ENCODE measurements at places on chromosomes 1 and 21. TPM values are rescaled to one million over a fixed set of nuclear protein-coding genes. Genes with fewer than 3 reads are reported as not detected.
A peak's percentile ranks its signal among the peaks of the same experiment; 100 is the strongest.

MRAP gene
- total RNA-seq = not detected

C1orf56 gene
- total RNA-seq = 4.5 TPM

CELA2B gene
- not detected for total RNA-seq

GRCh38 chr1:219744652-219745469 is 132.0 kb upstream of the ZC3H11B start:
- H3K4me1 ChIP-seq = no peaks in the 10 kb centered on the region
- H3K27me3 ChIP-seq = no peaks in the 10 kb centered on the region
- H3K4me3 ChIP-seq = no peak overlapping the region
- no peak overlapping the region for H3K27ac ChIP-seq
- no peaks in the 10 kb centered on the region for H3K36me3 ChIP-seq

GRCh38 chr1:74717626-74718025 is 15.2 kb downstream of the CRYZ start:
- H3K4me3 ChIP-seq = no peak overlapping the region
- peaks cover 6% of the 10 kb centered on the region for H3K36me3 ChIP-seq
- H3K4me1 ChIP-seq = no peaks in the 10 kb centered on the region
- H3K27me3 ChIP-seq = no peaks in the 10 kb centered on the region

- no peak for DNase-seq
- no peaks in the 10 kb centered on the region for H3K27me3 ChIP-seq
- H3K27ac ChIP-seq = no peak overlapping the region
- no peaks in the 10 kb centered on the region for H3K36me3 ChIP-seq
Measured at GRCh38 chr1:94629259-94630181, 88.0 kb upstream of the F3 start.

RXRG gene
- not detected for total RNA-seq

FAAH gene
- total RNA-seq = 5.6 TPM

DNA sequence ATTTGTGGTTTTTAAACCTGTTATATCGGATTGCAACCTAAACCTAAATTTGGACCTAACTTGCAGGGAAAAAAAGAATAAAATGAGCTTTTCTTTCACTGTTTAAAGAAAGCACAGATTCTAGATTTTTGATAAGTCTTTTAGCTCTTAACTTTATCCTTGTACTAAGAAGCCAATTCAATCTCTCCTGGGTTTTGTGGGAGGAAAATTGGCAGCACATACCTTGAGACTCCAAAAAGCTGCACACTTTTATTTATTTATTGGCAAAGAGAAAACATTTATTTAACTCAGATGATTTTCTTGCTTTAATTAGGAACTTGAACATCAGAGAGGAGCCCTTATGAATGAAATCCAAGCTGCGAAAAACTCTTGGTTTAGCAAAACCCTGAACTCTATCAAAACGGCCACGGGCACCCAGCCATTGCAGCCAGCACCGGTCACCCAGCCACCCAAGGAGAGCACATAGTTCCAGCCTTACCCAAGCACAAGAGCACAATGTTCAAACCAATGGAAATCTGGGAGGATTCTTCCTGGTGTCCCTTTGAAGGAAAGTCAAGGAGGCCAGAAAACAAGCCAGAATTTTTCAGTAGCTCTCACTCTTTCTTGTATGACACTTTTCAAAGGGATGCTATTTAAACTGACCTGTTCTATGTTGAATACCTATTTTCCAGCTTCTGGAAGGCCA is 10.1 kb upstream of the CACYBP start:
- H3K27me3 ChIP-seq = no peaks in the 10 kb centered on the region
- peak overlapping the region; percentile 52 for H3K4me3 ChIP-seq
- DNase-seq = no peak
- H3K27ac ChIP-seq = peak overlapping the region; percentile 90
- peaks cover 1% of the 10 kb centered on the region for H3K36me3 ChIP-seq

CRP gene
- total RNA-seq = not detected

MYOCOS gene
- total RNA-seq = 0.32 TPM

- H3K4me3 ChIP-seq = no peak overlapping the region
- H3K27me3 ChIP-seq = no peaks in the 10 kb centered on the region
- DNase-seq = no peak
- H3K4me1 ChIP-seq = no peaks in the 10 kb centered on the region
- no peak overlapping the region for H3K27ac ChIP-seq
Measured at GRCh38 chr21:30882866-30883597, 1.7 kb upstream of the KRTAP11-1 start.

DNA sequence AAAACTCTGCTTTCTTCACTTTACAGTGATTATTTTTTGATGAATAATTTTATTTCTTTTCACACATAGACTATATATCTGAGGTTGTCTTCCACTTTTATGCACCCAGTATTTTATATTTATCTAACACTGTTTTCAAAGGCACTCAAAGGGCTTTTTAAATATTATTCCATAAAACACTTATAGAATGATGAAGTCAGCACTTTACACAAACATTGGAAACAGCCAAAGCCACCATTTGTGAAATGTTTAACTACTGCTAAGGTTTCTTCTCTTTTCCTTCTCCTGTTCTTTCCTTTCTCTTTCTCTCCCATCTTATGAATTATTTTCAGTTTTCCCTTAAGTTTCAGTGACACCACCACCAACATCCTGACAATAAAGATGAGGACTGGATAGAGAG is 317.7 kb upstream of the FAM78B start:
- H3K4me1 ChIP-seq = peaks cover 11% of the 10 kb centered on the region
- no peak overlapping the region for H3K27ac ChIP-seq
- no peak overlapping the region for H3K4me3 ChIP-seq
- no peak for DNase-seq

THEMIS2 gene
- 221 TPM for total RNA-seq

DNA sequence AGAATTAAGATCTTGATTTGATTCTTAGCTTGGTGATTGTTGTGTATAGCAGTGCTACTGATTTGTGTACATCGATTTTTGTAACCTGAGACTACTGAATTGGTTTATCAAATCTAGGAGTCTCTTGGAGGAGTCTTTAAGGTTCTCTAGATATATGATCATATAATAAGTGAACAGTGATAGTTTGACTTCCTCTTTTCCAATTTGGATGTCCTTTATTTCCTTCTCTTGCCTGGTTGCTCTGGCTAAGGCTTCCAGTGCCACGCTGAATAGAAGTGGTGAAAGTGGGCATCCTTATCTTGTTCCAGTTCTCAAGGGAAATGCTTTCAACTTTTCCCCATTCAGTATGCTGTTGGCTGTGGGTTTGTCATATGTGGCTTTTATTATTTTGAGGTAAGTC is 61.5 kb upstream of the LYST start:
- no peaks in the 10 kb centered on the region for H3K27me3 ChIP-seq
- H3K4me1 ChIP-seq = peaks cover 64% of the 10 kb centered on the region
- no peak for DNase-seq
- H3K4me3 ChIP-seq = no peak overlapping the region

JAM2 gene
- 1.3 TPM for total RNA-seq

B3GALT2 gene
- 0.07 TPM for total RNA-seq

PLA2G2A gene
- not detected for total RNA-seq

GRCh38 chr1:64775113-64775512 is 30.2 kb downstream of the RAVER2 start:
- H3K4me3 ChIP-seq = no peak overlapping the region
- DNase-seq = peak; percentile 22

GRCh38 chr1:221350091-221350490 is 391.8 kb downstream of the DUSP10 start:
- H3K27me3 ChIP-seq = no peaks in the 10 kb centered on the region
- no peaks in the 10 kb centered on the region for H3K4me1 ChIP-seq
- no peaks in the 10 kb centered on the region for H3K36me3 ChIP-seq
- H3K27ac ChIP-seq = no peak overlapping the region
- no peak for DNase-seq

GRCh38 chr1:32179193-32179442 is 357 bp upstream of the TXLNA start:
- no peaks in the 10 kb centered on the region for H3K36me3 ChIP-seq
- peak overlapping the region; percentile 76 for H3K27ac ChIP-seq
- peaks cover 31% of the 10 kb centered on the region for H3K4me1 ChIP-seq
- no peak for DNase-seq

DNA sequence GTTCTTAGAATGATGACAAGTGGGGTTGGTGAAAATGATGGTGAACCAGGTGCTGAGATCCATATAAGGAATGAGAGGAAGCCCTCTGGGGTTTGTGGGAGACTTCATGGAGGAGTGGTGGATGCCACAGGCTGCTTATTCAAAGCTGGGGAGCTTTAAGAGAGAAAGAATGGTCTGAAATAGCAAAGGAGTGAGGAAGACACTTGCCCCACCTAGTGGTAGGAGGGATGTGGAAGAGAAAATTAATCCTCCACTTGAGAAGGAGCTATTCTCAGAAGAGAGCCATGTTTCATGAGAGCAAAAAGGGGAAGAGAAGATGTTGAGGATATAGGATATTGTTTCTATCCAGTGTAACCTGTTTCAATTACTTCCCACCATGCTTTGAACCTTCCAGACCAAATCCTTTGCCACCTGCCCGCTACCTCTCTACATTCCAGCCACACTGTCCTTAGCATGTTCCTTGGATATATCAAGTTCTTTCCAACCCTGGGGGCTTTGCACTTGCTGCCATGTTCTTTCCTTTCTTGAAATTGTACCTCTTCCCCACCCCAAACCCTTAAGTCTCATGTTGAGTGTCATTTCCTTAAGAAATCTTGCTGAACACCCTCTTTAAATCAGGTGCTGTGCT is 19.6 kb upstream of the ZNF648 start:
- no peak overlapping the region for H3K4me3 ChIP-seq
- H3K27me3 ChIP-seq = no peaks in the 10 kb centered on the region

ST6GALNAC5 gene
- not detected for total RNA-seq

MPZL1 gene
- 27.7 TPM for total RNA-seq

- H3K27me3 ChIP-seq = no peaks in the 10 kb centered on the region
- H3K27ac ChIP-seq = peak overlapping the region; percentile 61
- peaks cover 45% of the 10 kb centered on the region for H3K4me1 ChIP-seq
- DNase-seq = peak; percentile 18
Measured at GRCh38 chr1:89125240-89125912, 538 bp downstream of the GBP2 start.

GRCh38 chr21:45613396-45613795 is 30.1 kb upstream of the PCBP3 start:
- H3K27ac ChIP-seq = no peak overlapping the region
- peaks cover 27% of the 10 kb centered on the region for H3K4me1 ChIP-seq
- H3K27me3 ChIP-seq = no peaks in the 10 kb centered on the region
- no peaks in the 10 kb centered on the region for H3K36me3 ChIP-seq
- DNase-seq = no peak

DNA sequence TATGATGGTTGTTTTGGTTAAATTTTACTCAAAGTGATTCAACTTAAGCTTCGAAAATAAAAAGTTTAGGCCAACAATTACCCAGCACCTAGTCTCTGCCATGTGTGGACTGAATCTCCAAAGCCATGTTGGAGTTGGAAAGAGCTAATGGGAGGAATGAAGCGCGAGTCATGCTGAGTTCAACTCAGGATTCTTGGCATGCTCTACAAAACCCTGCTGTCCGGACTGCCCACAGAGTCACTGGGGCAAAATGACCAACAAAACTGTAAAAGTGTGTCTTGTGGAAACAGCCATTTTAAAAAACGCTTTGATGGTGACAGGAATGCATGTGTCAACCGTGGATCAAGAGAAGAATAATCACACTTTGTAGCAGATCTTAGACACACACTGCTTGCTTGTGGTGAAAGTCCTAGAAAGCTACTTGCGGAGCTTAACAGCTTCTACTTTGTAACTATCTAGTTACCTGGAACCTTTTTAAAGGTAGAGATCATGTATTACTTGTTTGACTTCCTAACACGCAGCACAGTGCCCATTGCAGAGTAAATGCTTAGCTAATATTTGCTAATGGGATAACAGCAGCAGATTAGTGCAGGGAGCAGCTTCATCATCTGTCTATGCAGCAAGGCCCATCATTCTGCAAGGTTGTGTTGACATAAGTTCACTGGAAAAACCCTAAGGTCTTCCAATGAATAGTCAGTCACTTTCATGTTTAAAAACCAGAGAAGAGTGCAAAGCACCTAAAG is 7.0 kb upstream of the GBP6 start:
- no peaks in the 10 kb centered on the region for H3K4me1 ChIP-seq
- no peaks in the 10 kb centered on the region for H3K36me3 ChIP-seq
- no peak overlapping the region for H3K4me3 ChIP-seq
- no peaks in the 10 kb centered on the region for H3K27me3 ChIP-seq
- H3K27ac ChIP-seq = no peak overlapping the region

USH2A gene
- not detected for total RNA-seq

PANK4 gene
- total RNA-seq = 80.5 TPM

NBPF4 gene
- not detected for total RNA-seq

DNA sequence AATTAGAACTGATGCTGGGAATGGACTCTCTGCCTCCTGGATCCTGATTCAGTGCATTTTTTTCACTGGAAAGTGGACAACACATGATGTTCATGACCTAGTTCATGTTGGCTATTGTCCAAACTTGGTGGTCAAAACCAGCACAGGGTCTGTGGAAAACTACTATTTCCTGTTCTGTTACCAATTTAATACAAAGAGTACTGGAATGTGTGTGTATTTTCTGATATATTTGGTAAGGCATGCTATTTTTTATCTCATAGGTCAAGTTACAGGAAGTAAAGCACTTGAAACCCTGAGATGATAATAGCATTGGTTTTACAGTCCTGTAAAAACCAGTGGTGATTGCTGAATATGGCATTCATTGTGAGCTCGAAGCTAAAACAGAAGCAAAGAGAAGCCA is 89.9 kb downstream of the SGIP1 start:
- no peaks in the 10 kb centered on the region for H3K27me3 ChIP-seq
- DNase-seq = no peak
- no peaks in the 10 kb centered on the region for H3K4me1 ChIP-seq

GRCh38 chr1:22814176-22815042 is 103.8 kb downstream of the EPHB2 start:
- no peaks in the 10 kb centered on the region for H3K36me3 ChIP-seq
- no peak overlapping the region for H3K4me3 ChIP-seq
- no peaks in the 10 kb centered on the region for H3K27me3 ChIP-seq
- no peaks in the 10 kb centered on the region for H3K4me1 ChIP-seq
- H3K27ac ChIP-seq = no peak overlapping the region
